ENCODE measurements at places on chromosomes 5 and 9. TPM values are rescaled to one million over a fixed set of nuclear protein-coding genes. Genes with fewer than 3 reads are reported as not detected.
A peak's percentile ranks its signal among the peaks of the same experiment; 100 is the strongest.

- H3K4me3 ChIP-seq: no peak overlapping the region
- peaks cover 14% of the 10 kb centered on the region for H3K27me3 ChIP-seq
- no peaks in the 10 kb centered on the region for H3K36me3 ChIP-seq
Measured at GRCh38 chr5:174329738-174330137, 284.2 kb downstream of the NSG2 start.

Gene BNC2
- total RNA-seq: 15.0 TPM

Gene GMCL2
- total RNA-seq: not detected

- DNase-seq: no peak
- no peak overlapping the region for H3K27ac ChIP-seq
- H3K4me3 ChIP-seq: no peak overlapping the region
- H3K4me1 ChIP-seq: no peaks in the 10 kb centered on the region
- no peaks in the 10 kb centered on the region for H3K36me3 ChIP-seq
Measured at GRCh38 chr5:83711982-83712601, 8.6 kb downstream of the HAPLN1 start.

DNA sequence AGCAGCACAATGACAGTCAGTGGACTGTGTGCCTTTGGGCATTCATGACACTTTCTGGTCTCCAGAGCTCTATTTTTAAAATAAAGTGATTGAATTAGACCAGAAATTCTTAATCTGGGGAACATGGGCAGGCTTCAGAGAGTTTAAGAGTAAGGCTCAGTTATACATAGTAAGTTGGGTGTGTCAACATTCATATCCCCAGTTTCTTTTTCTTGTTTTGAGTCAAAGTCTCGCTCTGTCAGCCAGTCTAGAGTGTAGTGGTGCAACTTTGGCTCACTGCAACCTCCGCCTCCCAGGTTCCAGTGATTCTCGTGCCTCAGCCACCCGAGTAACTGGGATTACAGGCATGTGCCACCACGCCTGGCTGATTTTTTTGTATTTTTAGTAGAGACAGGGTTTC is 13.7 kb upstream of the KIF4B start:
- H3K27ac ChIP-seq: no peak overlapping the region
- H3K36me3 ChIP-seq: no peaks in the 10 kb centered on the region
- no peak for DNase-seq

GRCh38 chr5:91281401-91281800 is 101.7 kb downstream of the ARRDC3 start:
- H3K4me3 ChIP-seq: no peak overlapping the region
- DNase-seq: no peak
- H3K27me3 ChIP-seq: no peaks in the 10 kb centered on the region
- peak overlapping the region; percentile 88 for H3K27ac ChIP-seq

- no peak overlapping the region for H3K4me3 ChIP-seq
- no peak for DNase-seq
- H3K36me3 ChIP-seq: no peaks in the 10 kb centered on the region
- H3K27me3 ChIP-seq: no peaks in the 10 kb centered on the region
- H3K27ac ChIP-seq: no peak overlapping the region
Measured at GRCh38 chr5:89707891-89708290, 701.7 kb downstream of the CETN3 start.

Gene CDX1
- total RNA-seq: not detected

GRCh38 chr5:122129306-122129705 is at the start of gene ZNF474:
Gene ZNF474, plus strand, starts transcription at chr5:122129546. Its CDS starts 22,445 bp downstream, at chr5:122151991.
- no peaks in the 10 kb centered on the region for H3K4me1 ChIP-seq
- no peak within 1 kb of the TSS for H3K4me3 ChIP-seq
- no peak for DNase-seq
- no peaks in the 10 kb centered on the region for H3K36me3 ChIP-seq

Data from lower lobe of right lung (tissue), 2 donors.